ENCODE measurements at places on chromosomes 12 and 14.

DNA sequence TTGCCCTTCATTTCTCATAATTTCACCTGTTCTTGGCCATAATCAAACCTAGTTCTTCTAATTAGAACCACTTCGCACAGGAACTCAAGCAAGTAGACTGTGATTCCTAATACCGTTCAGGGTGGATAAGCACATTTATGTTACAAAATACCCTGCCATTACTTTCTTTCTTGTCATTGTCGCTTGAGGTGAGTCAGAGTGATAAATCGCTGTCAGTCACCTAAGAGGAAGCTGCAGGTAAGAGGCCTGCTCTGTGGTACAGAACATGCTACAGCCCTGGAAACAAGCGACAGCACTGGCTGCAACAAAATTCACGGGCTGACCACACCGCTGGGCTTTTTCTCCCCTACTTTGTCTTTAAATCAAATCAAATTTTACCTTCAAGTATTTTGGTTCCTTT lies 218.2 kb downstream of the ANO6 start:
- DNase-seq = no peak

DNA sequence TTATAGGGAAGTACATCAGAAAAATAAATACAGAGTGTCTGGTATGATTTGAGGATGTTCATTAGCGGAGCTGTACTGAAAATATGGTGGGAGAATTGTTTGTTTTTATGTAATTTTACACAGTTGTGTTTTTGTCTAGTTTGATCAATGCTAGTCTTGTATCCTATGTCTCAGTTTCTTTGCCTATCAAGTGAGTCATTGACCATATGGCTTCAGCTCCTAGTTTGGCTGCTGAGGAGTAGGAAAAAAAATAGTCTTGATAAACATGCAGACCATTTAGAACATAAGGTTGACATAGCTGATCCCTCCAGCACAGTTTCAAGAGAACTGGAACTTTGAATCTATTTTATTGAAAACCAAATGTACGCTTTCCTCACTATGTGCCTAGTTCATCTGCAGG lies 1292.1 kb upstream of the FLRT2 start:
- no peak for DNase-seq

DNA sequence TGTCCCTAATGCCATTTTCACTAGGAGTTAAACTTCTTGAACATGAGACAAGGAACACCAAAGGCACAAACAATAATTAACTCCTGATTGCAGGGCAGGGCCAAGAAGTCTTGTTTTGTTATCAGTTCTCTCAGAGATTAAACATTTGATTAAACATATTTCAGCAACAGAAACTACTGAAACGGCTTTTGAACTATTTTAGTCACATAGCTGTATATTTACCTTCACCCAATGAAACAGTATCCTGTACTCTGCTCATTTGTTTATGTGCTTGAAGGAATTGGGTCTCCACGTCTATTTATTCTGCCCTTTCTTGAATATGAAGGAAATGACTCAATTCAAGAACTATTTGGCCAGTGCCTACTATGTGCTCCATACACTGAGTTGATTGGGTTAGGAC lies 51.3 kb upstream of the PTCSC3 start:
- DNase-seq = no peak

DNA sequence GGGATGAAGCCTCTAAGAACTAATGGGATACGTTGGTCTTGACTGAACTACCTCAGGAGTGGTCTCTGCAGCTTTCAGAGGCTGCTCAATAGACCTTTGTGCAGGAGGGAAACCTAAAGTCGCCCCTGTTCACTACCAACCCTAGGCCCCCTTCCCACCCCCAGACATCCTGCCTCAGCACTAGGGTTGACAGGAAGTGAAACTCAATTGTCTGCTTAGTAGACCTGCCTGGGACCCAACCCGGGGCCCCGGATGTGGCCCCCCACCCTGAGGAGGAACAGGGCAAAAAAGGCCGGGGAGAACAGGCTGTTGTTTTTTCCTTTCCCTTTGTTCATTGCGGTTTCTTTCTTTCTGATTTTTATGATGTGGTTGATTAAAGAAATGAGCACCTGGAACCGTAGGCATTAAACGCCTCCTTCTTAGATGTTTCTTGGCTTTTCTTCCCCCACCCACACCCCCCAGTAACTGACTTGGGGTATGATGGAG lies 1.6 kb upstream of the DGKA start:
- no peak for DNase-seq

GRCh38 chr12:63151623-63152320 lies 771 bp upstream of the AVPR1A start:
- DNase-seq = peak; percentile 69

GRCh38 chr14:25944020-25944419 lies 653.8 kb downstream of the NOVA1 start:
- DNase-seq = no peak

- DNase-seq = no peak
These were observed 111.9 kb upstream of the PRMT8 start for GRCh38 chr12:3379079-3379478.

GRCh38 chr14:103763730-103764488 lies 48.3 kb downstream of the ZFYVE21 start:
- no peak for DNase-seq

DNA sequence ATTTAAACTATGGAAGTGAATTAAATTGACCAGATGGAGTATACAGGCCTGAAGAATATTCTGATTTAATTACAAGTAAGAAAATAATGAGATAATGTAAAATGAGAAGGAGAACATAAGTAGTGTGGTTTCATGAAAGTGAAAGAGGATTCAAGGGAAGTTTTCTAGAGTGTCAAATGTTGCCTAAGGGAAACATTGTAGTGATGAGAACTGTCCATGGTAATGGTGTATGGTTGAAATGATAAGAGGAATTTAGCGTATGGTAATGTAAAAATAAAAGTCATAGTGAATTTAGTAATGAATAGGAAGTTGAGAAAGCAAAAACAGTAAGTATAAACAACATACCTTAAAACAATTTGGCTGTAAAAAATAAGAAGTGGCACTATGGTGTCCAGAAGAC lies 1954.6 kb upstream of the FLRT2 start:
- no peak for DNase-seq

DNA sequence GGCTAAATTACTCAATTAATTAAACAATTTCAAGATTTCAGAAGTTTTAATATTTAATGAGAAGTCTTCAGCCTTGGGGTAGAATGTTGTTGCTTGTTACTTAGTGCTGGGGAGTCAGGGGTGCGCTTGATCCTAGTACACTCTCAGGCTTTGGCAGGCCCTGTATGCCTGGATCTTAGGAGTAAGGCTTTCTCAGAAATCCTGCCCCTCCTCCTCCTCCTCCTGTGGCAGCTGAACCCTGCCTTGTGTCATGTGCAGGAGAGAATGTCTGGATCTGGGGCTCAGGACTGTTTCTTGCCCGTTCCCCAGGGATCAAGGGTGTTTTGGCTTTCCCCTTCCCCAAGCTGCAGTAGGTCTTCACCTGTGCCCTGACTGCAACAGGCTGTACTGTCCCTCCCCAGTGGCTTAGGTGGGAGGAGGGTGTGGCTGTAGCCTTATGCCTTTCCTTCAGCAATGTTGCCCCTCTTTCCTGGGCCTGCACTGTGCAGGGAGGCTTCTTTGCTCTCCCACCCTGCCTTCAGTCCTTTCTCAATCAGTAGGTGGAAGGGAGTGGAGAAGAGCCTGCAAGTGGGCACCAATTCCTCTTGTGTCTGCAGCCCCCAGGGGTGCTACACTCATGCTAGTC lies 108.2 kb downstream of the SLC38A6 start:
- DNase-seq = no peak

DNA sequence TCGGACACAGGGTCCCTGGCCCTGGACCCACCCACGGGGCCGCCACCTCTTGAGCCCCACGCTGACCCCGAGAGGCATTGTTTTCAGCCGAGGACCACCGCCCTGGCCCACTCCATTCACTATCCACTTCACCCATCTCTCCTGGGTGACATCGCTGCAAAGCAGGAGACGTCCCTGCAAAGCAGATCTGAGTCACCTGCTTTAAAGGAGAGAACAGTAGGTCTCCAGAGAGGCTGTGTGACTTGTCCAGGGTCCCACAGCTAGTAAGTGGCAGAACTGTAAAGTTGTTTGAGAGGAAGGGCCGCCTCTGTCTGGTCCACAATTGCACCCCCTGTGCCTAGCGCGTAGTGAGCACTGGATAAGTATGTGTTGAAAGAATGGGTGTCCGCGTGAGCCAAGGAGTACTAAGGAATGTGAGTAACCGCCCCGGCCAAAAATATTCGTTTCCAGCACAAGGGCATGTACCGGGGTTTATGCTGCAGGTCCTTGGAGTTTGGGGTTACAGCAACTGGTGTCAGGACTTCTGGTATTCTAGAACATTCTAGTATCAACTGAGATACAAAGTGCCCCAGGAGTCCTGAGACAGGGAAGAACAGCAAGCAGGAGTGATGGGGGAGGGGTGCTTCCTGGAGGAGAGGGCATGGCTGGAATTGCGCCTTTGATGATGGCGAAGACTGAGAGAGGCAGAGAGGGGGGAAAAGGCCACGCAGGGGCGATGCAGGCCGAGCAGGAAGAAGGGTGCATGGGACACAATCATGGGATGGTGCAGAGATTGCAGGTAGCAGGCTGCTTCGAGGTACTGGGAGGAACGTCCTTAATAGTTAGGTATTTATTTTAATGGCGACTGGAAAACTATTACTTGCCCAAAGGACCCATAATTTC lies 91.1 kb downstream of the SCARB1 start:
- DNase-seq = no peak

- DNase-seq = no peak
These were observed 237.4 kb upstream of the PWP1 start for GRCh38 chr12:107448198-107448597.

DNA sequence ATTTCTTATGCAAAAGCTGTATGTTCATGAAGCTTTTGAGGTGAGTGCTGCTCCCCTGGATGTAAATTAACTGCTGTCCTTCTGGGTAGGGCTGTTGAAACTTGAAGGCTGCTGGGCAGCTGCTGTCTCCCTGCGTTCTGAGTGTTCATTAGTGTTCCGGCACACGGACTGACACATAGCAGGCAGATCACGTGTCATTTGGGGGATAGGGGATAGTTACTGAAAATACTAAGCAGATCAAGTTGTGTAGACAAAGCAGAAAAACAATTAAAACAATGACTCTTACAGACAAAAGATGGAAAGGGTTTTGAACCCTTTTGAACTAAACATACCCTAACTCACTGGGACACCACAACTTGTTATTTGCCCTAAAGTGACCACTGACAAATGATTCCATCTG lies 82.5 kb downstream of the PRICKLE1 start:
- peak; percentile 29 for DNase-seq

DNA sequence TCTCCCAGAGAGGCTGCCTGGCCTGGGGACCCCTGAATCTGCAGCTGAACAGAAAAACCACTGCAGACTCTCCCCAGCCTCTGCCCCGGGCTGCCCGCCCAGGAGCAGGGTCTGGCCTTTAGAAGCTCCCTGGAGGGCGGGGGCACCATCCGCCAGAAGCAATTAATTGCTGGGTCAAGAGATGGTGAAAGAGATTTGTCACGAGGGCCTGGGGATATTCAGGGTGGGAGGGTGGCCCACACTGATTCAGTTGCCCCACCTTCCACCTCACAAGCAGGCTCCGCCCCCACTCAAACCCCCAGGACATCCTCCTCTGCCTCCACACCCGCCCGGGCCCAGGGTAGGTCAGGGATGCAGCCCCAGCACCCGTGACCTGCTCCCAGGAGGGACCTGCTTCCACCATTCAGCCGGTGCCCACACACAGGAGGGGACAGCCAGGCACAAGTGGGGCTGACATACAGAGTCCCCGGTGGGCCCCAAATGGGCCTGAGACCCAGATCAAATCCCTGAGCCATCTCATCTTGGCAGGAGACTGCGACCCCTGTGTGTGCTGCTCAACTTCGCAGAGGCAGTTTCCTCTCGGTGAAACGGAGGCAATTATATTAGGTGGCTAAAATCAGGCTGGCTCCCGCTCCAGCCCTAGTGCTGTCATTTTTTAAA lies 23.0 kb downstream of the NCOR2 start:
- DNase-seq = no peak

DNA sequence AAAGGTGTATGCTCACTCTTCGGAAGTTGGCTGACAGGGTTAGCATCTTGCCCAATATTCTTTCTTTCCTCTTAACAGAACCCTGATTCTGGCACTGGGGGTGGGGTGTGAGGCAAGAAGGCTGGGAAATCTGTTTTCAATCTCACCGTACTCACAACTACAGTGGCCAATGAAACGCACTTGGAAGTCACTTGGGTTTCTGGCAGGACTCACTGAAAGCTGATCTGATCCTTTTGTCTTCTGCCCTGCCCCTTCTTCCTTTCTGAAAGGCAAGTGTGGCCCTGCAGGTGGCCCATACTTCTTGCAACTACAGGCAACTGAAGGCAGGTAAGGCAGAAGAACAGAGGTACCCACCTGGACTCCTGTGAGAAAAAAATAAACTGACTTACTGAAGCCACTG lies 106.9 kb downstream of the STXBP6 start:
- no peak for DNase-seq

- DNase-seq = no peak
These were observed 87.8 kb downstream of the FLRT2 start for GRCh38 chr14:85617791-85618190.

All from astrocyte of the hippocampus (primary cell).